ENCODE measurements at places on chromosomes 1 and 21. TPM values are rescaled to one million over a fixed set of nuclear protein-coding genes. Genes with fewer than 3 reads are reported as not detected.

The ZNF281 gene
- 27.2 TPM for total RNA-seq

The PADI1 gene
- total RNA-seq, result not detected

The ZNF593OS gene
- total RNA-seq, result not detected

The PAQR7 gene
- 6.8 TPM for total RNA-seq

The RIPPLY3 gene
- not detected for total RNA-seq

The TNFRSF4 gene
- total RNA-seq, result under 0.01 TPM

The MTARC2 gene
- 6.1 TPM for total RNA-seq

The ENAH gene
- 99.9 TPM for total RNA-seq

The NUF2 gene
- 3.5 TPM for total RNA-seq

The SPATA6 gene
- 5.8 TPM for total RNA-seq

The PKLR gene
- total RNA-seq, result not detected

The SLC2A5 gene
- total RNA-seq, result 2.0 TPM

The CFAP45 gene
- 1.0 TPM for total RNA-seq

The SNX7 gene
- total RNA-seq, result 46.5 TPM

The MAP3K21 gene
- total RNA-seq, result 0.73 TPM

The ACTA1 gene
- total RNA-seq, result not detected

The DUSP10 gene
- total RNA-seq, result 85.5 TPM

The F13B gene
- total RNA-seq, result not detected
